GM12891 (cell line): ENCODE measurements at places on chromosomes 12 and 14.

DNA sequence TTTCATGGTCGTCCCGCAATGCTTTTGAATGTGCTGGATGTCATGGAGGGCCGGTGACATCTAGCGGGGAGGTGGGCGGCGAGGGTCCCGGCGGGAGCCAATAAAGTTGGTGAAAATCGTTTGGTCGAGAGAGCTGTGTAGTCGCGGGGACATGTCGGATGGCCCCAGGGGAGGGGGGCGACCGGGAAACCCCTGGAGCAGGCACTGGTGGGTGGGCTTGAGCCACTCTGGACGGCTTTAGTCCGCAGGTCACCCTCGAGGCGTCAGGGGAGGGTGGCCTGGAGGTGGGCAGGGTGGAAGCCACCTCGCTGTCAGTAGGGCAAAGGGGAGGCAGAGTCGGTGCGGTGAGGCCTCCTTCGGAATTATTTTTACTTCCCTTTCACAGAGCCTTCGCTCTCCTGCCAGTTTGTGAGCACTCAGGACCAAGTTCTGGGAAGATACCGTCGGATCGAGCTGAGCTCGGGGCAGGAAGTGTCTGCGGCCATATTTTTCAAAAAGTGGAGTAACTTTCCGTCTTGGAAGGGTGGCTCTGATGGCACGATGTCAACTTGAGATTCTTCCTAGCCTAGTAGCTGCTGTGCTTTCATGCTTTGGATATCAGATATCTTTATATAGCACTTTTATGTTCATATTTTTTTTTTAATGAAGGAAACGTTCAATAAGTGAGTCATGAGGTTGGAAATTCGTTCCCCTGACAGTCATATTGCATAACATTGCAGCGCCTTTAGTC, 28.2 kb downstream of the WBP11 start:
- DNase-seq, result no peak

DNA sequence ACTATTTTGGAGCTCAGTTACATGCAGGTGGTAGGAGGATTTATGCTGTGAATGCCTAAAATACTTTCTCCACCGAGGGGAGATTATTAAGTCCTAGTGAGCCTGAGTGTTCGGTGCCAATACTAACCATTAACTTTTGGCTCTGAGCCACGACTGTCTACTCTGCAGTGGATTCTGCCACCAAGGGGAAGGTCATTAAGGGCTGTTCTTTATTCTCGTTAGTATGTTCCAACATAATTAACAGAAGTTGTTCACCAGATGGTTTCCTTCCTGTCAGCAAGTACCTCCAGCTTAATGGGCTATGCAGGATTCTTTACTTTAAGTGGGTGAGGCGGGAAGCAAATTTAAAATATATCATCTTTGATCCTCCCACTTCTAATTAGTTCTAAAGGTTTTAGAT, 326.3 kb downstream of the BMP4 start:
- DNase-seq, result no peak

DNA sequence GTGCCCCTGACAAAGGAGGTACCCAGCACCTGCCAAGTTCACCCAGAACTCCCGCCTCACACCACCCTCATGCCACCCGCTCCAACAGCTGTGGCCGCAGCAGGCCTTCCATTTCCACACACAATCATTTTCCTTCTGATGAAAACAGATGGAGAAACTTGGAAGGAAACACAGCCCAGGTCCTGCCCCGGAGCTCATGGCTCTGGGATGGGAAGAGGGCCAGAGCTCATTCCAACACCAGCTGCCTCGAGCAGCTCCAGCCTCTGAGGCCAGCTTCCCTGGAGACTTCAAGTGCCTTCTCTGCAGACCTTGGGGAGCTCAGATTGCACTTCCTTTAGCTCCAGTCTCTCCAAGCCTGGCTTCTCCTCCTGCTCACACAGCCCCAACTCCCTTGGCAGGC, 55.1 kb upstream of the CMKLR1 start:
- DNase-seq, result no peak

DNA sequence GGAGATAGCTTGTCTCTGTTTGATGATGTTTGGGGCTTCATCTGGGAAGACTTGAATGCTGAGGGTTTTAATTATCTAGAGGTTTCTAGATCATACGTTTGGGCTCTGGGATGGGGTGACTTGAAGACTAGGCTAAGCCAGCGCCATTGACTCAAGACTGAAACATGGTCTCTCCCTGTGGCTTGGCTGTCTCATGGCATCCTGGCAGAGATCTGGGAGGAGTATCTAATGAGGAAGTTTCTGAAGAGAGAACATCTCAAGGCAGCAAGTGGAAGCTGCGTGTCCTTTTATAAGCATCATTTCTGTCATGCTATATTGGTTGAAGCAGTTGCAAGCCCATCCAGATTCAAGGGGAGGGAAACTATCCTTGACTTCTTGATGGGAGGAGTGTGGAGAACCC, 104.8 kb downstream of the UNC79 start:
- DNase-seq, result no peak

- DNase-seq, result no peak
Measured at GRCh38 chr12:54134850-54135249, 53.9 kb downstream of the SMUG1 start.

GRCh38 chr12:53090554-53090953, 6.9 kb upstream of the IGFBP6 start:
- DNase-seq, result no peak

DNA sequence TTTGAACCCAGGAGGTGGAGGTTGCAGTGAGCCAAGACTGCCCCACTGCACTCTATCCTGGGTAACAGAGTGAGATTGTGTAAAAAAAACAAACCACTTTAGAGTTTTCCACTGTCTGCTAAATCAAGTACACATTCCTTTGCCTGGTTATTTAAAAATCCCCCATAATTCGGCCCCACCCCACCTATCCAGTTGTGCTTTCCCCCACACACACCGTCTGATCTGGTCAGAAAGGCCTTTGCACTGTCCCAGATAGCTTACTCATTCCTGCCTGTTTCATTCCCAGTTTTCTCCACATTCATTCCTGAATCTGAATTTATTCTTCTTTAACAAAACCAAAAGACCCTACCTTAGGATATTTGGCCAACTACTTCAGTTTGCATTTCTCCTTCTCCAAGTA, 29.5 kb downstream of the NINJ2 start:
- no peak for DNase-seq

DNA sequence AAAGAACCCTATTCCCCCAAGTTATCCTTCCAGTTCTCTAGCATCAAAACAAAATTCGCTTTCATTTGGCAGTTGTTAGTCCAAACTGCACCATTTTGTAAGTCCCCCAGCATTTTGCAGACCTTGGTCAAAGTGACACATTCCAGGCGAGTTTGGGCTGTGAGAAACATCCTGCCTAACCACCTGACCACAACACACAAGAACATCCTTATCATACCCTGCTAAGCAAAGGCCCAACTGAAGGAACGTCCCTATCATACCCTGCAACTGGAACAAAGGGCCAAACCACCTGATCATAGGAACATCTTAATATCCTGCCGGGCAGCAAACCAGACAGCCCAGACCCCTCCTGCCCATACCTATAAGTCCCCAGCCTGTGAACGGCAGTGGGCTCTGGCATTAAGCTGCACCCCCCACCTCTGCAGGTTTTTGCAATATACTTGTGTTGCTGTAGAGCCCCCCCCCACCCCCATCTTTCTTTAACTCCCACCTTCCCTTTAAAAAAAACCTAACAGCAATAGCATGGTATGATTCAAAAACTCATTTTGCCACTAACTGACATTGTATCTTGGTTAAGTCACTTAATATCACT, 2.7 kb downstream of the PCNX4 start:
- no peak for DNase-seq
